RWPE2 (cell line): ENCODE measurements at places on chromosomes 7 and 10.
A peak's percentile ranks its signal among the peaks of the same experiment; 100 is the strongest.

- no peak for DNase-seq
Measured at GRCh38 chr7:151827620-151828019, 49.3 kb downstream of the PRKAG2 start.

- no peak for DNase-seq
Measured at GRCh38 chr10:44024356-44025116, 360.4 kb downstream of the CXCL12 start.

GRCh38 chr10:128211953-128212727 lies 85.9 kb upstream of the MKI67 start:
- DNase-seq, result peak; percentile 76

- no peak for DNase-seq
Measured at GRCh38 chr7:157577061-157577460, 240.3 kb downstream of the DNAJB6 start.

DNA sequence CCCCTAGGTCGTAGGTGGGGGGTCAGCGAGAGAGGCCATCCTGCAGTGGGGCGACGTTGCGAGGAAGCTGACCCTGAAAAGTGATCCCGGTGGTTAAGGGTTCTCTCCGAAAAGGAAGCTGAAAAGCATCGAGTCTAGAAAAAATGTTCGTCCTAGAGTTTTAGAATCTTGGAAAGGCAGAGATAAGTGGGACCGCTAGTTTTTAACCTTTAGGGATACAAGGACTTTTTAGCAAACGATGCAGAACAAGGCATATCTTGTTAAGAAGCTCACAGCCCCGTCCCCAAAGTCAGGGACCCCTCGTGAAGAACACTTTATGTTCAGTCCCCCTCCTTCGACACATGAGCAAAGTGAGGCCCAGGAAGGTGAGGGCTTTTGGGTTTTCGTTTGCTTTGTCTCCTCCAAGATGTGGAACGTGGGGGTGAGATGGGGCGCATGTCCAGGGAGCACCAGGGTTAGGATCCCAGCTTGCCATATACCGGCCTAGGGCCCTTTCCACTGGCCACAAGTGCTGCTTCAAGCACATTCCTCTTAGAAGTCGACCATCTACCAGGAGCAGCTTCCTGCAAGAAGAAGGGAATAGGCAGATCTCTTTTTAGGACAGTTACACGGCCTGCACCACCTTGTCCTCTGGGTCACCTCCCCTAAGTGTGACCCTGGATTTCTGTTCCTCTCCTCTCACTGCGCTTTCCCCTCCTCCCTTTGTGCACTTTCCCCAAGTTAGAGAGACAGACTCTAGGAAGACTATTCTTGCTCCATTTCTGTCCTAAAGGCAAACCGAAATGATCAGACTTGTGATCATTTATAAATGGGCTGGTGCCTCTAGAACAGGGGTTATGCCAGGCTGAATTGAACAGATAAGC lies 969 bp downstream of the SLC35G1 start:
- no peak for DNase-seq
